CD8-positive, alpha-beta T cell (primary cell): ENCODE measurements at places on chromosomes 3 and 15. TPM values are rescaled to one million over a fixed set of nuclear protein-coding genes. Genes with fewer than 3 reads are reported as not detected.

The MITF gene
- total RNA-seq: not detected

The PAQR9 gene
- total RNA-seq: not detected

The ANKUB1 gene
- not detected for total RNA-seq

The ULK4 gene
- 11.9 TPM for total RNA-seq
